Esophagus squamous epithelium (tissue), 5 donors: ENCODE measurements at places on chromosomes 13 and 19.

GRCh38 chr19:31340042-31341025 lies 8.9 kb downstream of the TSHZ3 start:
- DNase-seq, result no peak

DNA sequence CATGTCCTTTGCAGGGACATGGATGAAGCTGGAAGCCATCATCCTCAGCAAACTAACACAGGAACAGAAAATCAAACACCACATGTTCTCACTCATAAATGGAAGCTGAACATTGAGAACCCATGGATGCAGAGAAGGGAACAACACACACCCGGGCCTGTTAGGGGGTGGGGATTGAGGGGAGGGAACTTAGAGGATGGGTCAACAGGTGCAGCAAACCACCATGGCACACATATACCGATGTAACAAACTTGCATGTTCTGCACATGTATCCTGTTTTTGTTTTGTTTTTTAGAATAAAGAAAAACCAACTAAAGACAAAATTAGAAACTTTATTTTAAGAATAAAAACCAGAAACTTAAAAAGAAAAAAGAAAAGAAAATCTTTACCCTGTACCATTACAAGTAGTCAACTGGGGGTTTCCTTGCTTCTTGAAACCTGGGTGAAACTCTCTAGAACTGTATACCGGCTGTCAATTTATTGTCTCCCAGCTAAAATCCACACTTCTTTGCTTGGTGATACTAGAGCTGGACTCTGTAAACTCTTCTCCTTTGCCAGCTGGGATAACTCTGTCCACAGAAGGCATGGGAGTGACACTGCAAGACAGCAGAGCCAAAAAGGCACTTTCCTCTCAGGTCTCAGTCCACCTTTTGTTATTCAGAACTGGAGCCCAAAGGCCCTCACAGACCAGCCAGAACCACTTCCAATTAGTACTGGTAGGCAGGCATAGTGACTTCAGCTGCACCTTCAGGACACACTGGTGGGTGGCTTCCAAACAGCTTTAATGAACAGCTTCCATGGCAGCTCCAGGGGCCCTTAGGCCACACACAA lies 9.0 kb downstream of the MICU2 start:
- DNase-seq, result no peak

- DNase-seq, result no peak
Measured at GRCh38 chr19:18432275-18433014, 5.5 kb downstream of the ISYNA1 start.

DNA sequence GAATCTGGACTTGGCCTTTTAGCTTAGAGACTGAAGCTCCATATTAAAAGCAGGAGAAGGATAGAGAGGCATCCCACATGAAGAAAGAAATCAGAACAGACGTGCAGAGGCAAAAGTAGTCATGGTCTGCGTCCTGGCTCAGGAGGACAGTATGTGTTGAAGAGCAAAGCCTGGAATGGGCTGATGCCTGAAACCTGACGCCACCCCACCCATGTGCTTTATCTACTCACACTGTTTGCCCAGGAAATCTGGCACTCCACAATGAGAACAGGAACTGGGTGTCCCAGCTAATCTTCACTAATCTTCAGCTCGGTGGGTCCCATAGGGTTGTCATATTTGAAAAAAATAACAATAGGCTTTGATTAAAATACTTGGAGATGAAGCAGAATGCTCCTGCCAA lies 549.0 kb upstream of the GPC6 start:
- no peak for DNase-seq

GRCh38 chr19:57078802-57079201 lies 41.0 kb upstream of the USP29 start:
- no peak for DNase-seq

DNA sequence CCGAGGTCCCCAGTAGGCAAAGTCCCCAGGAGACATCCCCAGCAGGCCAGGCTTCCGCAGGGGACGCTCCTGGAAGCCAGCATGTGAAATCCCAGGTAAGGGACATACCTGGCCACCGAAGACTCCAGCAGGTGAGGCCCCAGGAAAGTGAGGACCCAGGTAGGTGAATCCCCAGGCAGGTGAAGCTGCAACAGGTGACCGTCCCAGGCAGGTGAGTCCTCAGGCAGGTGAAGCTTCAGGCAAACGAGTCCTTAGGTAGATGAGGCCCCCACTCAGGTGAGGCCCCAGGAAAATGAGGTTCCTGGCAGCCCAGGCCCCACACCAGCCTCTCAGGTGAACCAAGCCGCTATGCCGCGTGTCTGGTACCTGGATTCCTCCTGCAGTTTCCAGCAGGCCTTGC lies 8.3 kb downstream of the FUT6 start:
- DNase-seq, result no peak

DNA sequence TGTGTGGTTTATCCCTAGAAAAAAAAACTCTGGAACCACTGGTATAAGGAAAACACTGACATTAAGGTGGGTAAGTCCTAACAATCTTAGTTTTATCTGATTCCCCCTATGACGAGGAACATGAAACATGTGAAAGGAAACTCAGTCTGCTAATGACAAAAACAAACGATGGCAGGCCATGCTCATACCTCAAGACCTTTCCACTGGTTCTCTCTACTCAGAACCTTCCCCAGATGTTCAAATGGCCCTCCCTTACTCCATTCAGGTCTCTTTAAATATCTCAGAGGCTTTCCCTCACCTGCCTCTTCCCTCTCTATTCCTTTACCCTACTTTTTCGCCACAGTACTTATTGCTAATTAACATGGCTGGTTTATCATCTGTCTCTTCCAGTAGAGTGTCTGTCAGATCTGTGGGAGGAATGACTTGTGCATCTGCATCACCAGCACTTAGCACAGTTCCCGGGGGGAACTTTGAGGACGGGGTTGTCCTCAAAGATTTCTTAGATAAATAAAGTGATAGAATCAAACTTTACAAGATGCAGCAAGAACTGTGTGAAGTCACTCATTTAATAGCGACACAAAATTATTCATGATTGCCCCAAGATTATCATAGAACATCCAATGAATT lies 1.5 kb downstream of the TUBGCP3 start:
- DNase-seq, result no peak

DNA sequence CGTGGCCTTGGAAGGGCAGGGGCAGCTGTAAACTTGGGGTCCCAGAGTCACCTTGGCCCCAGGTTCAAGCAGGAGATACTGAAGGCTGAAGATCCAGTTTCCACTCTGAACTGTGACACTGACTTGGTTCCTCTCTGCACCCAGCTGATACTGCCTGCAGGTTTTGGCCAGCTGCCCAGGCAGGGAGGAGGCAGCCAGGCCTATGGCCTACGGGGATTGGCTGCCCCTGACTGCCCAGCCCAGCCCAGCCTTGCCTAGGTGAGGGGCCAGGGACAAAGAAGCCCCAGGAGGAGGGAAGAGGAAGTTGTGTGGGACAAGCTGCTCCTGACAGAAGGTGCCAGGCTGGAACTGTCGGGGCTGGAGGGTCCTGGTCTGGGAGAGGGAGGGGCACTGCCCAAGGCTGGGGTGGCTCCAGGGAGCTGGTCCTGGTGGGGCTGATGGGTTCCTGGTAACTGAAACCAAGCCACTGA lies 51.7 kb upstream of the CYP4F8 start:
- no peak for DNase-seq

GRCh38 chr13:112892426-112893206 lies 76.4 kb upstream of the MCF2L start:
- no peak for DNase-seq

DNA sequence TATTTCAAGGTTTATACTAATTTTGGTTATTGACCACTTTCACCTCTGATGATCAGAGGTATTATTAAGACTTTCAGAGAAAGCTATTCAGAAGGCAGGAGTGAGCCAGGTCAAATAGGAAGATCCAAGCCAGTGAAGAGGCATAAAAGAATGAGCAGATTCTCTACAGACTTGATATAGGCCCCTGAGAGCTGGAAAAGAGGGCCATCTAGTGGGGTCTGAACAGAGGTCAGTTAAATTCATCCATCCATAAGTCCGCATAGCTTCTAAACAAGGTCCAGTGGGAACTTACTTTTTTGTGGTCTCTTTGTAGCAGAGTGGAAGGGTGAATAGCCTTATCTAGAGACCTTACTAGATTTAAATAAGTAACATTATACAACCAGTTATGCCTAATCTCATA lies 126.6 kb upstream of the UFM1 start:
- no peak for DNase-seq

GRCh38 chr19:2477141-2477710 lies 1.3 kb downstream of the GADD45B start:
- DNase-seq, result no peak

GRCh38 chr13:94317063-94317491 lies 162.4 kb downstream of the DCT start:
- no peak for DNase-seq

- DNase-seq, result no peak
Measured at GRCh38 chr19:8261881-8262280, 46.3 kb downstream of the CD320 start.

GRCh38 chr13:95180513-95181245 lies 120.6 kb downstream of the ABCC4 start:
- DNase-seq, result no peak

DNA sequence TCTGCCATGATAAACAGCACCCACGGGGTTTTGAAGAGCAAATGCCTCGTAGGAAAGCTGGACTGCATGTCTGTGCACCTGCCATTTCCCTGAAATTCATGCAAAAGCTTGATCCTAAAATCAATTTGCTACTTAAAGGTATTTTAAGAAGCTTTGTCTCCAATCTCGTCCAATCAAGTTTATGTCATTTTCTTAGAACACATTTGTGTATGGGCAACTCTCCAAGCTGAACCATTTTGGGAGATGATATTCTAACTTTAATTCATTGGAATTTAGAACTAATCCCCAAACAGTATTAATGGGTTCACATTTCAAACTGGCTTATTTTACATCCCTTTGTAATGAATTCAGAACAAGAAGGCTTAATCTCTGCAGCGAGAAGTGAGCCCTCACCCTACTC lies 822 bp downstream of the ADPRHL1 start:
- no peak for DNase-seq

GRCh38 chr13:29925457-29926097 lies 75.2 kb upstream of the UBL3 start:
- peak; percentile 10 for DNase-seq

DNA sequence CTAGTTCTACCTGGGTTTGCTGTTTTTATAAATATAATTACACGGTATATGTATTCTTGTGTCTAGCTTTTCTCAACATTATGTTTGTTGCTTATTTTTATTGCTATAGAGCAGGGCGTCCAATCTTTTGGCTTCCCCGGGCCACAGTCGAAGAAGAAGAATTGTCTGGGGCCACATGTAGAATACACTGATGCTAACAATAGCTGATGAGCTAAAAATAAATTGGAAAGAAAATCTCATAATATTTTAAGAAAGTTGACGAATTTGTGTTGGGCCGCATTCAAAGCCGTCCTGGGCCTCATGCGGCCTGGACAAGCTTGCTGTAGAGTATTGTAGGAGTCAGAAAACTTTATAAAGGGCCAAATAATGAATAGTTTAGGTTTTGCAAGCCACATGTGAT lies 33.9 kb downstream of the GPR12 start:
- DNase-seq, result no peak

- DNase-seq, result no peak
Measured at GRCh38 chr13:27455331-27455855, 5.0 kb upstream of the MTIF3 start.

- DNase-seq, result no peak
Measured at GRCh38 chr13:48038761-48039160, 1.2 kb downstream of the NUDT15 start.

DNA sequence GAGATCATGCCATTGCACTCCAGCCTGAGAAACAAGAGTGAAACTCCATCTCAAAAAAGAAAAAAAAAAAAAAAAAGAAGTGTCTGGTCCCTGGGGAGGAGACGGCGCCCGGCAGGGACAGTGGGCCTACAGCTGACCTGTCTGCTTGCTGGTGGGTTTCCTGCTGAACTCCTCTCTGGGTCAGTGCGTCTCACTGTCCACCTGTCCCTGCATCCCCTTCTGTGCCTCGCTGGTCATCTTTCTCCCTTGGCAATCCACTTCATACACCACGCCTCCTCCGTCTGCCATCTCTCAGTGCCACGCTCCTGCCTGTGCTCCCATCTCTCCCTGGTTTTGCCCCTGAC lies 63.4 kb downstream of the ACSBG2 start:
- DNase-seq, result no peak

DNA sequence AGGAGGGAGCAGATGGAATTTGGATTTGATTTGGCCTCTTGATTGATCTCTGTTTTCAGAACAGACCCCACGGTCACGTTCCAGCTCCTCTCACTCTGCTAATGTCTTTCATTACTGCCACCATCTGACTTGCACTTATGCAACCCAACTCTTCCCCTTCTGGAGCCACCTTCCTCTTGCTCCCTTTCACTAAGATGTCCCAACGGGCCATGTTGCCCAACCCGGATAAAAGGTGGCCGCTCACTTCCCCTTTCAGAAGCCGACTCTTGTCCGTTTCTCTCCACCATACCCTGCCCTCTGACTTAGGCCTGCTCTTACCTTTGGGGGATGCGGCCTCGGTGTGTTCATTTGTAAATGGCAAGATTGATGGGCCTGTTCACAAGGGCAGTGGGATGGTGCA lies 27.4 kb upstream of the CYP4F8 start:
- no peak for DNase-seq

DNA sequence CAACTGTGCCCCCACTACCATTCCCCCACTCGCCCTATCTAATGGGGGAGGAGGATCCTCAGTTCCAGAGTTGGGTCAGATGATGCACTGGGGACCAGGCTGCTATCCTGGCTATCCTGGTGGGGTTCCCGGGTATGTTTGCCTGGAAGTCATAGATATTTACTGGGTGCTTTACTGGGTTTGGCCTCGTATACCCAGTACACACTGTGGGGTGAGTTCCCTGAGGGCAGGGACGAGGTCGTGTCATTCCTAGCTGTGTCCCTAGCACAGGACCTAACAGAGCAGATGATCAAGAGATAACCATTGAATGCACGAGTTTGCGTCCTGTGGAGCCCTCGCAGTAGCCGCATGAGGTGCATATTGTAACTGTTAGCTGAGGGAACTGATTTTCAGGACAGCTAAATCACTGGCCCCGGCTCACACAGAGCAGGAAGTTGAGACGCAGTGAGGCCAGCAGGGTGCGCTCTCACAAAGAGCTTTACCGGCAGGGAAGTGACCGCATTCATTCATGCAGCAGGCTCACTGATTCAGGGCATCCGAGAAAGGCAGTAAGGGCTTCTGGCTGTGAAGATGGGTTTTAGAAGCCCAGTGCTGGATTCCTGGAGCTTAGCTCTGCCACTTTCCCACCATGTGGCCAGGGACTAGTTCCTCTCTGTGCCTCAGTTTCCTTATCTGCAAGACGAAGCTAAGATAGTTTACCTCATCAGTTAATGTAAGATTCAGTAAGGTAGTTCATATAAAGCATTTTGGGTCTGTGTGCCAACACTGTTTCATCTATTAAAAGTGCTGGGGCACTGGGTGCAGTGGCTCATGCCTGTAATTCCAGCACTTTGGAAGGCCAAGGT lies 6.0 kb downstream of the RUVBL2 start:
- DNase-seq, result no peak
